Renal cortical epithelial cell (primary cell): ENCODE measurements at places on chromosomes 1 and 21. TPM values are rescaled to one million over a fixed set of nuclear protein-coding genes. Genes with fewer than 3 reads are reported as not detected.

Gene GPR25
- total RNA-seq, result 0.10 TPM in 1 of 2 replicates, not detected in the other

Gene TAL1
- total RNA-seq, result 0.35 TPM in 2 replicates

Gene EPB41
- 18.8 and 22.5 TPM in 2 replicates for total RNA-seq

Gene ESPN
- total RNA-seq, result 0.25 TPM in 1 of 2 replicates, not detected in the other

Gene IGSF8
- 56.1 and 59.4 TPM in 2 replicates for total RNA-seq

Gene FAM177B
- not detected in 2 replicates for total RNA-seq

Gene ITLN2
- total RNA-seq, result not detected in 2 replicates

Gene CELA3B
- total RNA-seq, result not detected in 2 replicates

Gene F3
- 5.8 and 118 TPM in 2 replicates for total RNA-seq

Gene LINGO4
- under 0.01 TPM in 1 of 2 replicates, not detected in the other for total RNA-seq

Gene TENT5C
- 0.17 and 2.1 TPM in 2 replicates for total RNA-seq

Gene C1orf87
- 0.17 TPM in 1 of 2 replicates, not detected in the other for total RNA-seq

GRCh38 chr1:36739703-36740289 is 257.1 kb upstream of the CSF3R start:
- DNase-seq, result no peak

GRCh38 chr1:173353350-173353749 is 123.8 kb upstream of the PRDX6 start:
- no peak for DNase-seq

DNA sequence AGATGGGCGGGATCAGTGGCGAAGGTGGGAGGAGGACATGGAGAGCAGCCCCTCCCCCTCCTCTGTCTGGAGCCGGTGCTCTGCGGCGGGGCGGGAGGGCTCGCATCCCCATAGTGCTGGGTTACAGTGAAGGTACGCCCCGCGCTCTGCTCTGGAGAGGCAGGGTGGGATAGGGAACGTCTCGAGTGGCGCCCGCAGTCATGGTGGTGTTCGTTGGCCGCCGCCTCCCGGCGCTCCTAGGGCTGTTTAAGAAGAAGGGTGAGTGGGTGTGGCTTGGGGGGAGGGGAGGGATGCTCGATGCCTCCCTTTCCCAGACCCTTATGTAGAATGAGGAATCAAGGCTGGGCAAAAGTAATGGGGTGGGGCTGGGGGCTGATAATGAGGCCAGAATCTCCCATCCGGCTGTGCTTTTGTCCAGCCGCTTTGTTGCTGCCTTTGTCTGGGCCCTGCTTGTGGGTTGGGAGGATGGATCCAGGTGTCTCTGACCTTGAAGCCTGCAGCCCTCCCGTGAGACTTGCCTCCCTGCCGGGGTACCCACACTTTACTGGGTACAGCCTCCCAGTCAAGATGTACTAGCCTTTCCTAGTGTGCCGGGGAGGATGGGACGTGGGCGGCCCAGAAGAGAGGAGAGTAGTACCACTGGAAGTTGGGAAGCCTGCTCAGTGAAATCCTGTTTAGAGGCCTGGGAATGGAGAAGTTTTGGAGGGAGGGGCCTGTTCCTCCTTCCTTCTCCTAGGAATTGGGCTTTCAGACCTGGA is 51.4 kb downstream of the YARS1 start:
- no peak for DNase-seq

GRCh38 chr1:219523411-219523810 is 89.5 kb downstream of the ZC3H11B start:
- DNase-seq, result no peak

- DNase-seq, result no peak
Measured at GRCh38 chr1:31574749-31575368, 1.5 kb upstream of the TINAGL1 start.

DNA sequence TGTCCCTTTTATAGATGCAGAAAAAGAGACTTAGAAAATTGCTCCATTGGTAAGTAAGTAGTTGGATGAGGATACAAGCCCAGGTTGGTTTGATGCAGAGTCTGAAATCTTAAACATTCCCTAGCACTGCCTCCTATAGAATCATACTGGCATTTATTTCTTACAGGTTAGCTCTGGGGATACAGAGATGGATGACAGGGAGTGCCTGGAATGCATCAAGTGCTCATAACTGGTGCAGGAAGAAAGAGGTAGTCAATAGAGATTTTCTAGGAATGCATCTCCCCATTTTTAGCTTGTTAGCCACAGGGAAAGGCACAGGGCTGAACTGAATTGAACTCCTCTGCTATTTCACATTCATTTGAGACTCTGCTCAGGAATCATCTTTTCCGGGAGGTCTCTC is 269.0 kb upstream of the USP24 start:
- DNase-seq, result no peak

DNA sequence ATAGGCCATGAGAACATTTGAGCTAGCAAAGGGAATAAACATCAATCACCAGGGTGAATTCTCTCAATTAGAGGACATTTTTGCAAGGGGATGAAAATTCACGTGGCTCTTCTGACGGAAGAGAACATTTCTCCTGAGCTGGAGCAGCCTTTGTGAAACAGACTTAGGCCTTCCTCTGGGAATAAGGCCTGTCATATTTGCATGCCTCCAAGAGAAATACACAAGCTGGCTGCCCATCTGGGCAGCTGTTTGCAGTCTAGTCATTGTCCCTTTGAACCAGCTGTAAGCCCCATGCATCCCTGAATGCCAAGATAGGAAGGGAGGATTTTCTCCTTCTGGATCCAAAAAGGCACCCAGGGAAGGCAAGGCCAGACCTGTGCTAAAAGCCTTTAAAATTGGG is 5.5 kb downstream of the LEMD1 start:
- no peak for DNase-seq

GRCh38 chr1:74429580-74429979 is 82.8 kb downstream of the LRRC53 start:
- no peak for DNase-seq

DNA sequence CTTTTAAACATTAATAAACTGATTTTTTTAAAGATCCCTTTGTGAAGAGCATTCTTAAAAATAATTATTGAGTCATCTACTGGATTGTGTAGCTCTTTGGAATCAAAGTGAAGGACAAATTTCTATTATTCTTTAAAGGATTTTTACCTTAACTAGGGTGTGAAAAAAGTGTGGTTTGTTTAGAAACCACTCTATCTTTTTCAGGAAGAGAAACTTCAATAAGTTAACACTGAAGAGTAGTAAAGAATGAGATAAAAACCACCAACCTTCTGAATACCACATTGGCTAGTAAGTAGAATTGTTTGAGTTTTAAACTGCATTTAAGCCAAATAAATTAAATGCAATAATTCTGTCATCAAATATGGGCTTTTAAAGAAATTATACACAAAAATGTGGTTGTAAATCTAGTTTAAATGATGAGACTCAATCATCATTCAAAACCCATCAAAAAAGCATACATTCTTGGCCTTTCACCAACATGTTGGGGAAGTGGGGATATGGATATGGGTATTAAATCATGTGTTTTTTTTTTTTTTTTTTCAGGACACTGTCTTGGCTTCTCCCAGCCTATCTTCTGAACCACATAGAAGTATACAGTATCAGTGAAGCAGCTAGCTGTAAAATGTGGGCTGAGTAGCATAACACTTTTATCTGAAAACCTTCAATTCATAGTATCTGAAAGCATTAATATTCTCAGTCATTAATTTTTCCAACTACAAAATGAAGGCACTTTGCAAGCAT is 4.8 kb downstream of the S1PR1 start:
- no peak for DNase-seq

- no peak for DNase-seq
Measured at GRCh38 chr21:32237021-32237420, 41.8 kb downstream of the MIS18A start.

DNA sequence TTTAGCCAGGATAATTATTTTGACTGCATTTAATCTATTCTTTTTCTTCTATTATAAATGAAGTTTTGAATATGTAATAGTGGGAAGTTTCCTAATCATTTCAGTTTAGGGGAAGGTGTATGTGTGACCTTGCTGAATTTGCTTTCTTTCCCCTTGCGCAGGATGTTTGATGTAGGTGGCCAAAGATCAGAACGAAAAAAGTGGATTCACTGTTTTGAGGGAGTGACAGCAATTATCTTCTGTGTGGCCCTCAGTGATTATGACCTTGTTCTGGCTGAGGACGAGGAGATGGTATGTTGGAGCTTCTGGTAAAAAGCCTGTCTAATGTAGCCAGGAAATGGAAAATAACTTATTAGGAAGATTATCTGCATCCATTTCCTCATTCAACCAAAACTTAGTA is 33.4 kb downstream of the GNAT2 start:
- DNase-seq, result no peak

- no peak for DNase-seq
Measured at GRCh38 chr1:9181990-9182783, 52.4 kb upstream of the H6PD start.

GRCh38 chr1:200154069-200154767 is 126.7 kb downstream of the NR5A2 start:
- no peak for DNase-seq

- no peak for DNase-seq
Measured at GRCh38 chr1:201736707-201737320, 92.1 kb upstream of the IPO9 start.

GRCh38 chr1:57832612-57833011 is 408.8 kb upstream of the DAB1 start:
- no peak for DNase-seq

- no peak for DNase-seq
Measured at GRCh38 chr1:21496886-21497285, 12.3 kb upstream of the ALPL start.

DNA sequence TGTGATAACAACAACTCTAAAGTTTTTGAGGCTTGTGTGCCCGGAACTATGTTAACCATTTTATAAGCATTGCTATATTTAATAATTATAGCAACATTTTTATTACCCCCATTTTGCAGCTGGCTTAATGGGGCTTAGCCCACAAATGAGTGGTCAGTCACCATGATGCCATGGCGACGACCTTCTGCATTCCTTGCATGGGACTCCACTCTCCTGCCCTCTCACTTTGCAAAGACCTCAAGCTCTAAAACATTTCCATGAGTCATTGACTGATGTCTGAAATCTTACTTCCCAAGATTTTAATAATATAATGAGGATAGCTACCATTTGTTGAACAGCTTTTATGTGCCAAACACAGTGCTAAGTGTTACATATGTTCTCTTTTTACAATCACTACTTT is 15.4 kb downstream of the NGF start:
- peak; percentile 72 for DNase-seq

DNA sequence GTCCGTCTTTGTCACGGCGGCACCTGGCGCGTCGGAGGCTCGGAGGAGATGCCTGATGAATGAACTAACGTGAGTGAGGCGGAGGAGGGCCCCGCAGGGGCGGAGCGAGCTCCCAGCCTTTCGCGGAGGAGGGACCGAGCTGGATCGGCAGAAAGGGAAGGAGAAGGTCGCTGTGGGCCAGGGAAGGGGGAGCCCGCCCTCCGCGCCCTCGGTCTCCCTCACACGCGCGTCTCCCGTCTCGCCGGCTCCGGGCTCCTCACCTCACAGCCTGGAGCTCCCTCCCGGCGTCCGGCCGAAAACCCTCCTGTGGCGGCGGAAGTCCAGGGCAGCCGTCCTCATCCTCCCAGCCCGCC is 519 bp downstream of the ZNF496 start:
- peak; percentile 58 for DNase-seq

GRCh38 chr1:82179131-82179530 is 378.4 kb downstream of the ADGRL2 start:
- DNase-seq, result no peak

DNA sequence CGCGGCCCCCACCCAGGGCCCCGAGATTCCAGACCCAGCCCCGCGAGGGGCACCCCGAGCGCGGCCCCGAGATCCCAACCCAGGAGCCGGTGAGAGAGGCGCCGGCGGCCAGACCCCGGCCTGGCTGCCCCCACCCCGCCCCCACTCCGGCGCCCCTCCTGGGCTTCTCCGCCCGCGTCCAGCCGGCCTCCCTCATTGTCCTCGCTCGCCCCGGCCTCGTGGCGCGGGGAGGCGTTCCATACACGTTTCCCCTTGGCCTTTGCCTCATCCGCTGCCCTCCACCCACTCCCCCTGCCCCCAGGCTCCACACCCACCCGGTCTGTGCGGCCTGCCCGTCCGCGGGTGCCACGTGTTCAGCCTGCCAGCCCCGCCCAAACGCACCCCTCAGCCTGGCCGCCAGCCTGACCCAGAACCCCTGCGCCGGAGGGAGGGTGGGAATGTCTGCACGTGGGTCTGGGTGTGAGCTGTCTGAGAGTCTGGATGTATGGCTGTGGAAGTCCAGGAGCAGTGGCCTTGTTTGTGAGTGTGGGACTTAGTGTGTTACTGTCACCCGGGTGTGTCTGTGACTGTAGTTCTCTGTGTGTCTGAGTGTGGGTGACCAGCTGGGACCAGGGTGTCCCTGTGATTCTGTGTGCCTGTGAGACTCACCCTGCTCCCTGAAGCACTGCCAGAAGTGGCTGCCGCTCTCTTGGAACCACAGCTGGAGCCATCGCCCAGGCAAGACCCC is 681 bp downstream of the B4GALT2 start:
- DNase-seq, result no peak

DNA sequence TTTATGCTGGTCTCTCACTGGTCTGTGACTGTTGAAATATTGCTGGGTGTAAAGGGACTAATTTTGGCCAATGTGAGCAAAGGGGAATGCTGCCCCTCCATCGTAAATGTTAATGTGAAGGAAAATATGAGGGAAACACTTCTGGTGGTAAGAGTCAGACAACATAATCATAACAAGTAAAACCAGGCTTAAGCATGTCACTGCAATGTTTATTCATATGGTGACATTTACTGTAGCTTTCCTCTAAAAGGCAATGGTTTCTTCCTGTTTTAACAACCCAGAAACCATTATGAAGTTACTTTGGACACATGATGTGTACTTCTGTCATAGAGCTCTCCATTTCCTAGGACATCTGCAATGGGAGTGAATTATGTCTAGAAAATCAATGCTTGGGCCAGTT is 358.0 kb downstream of the LMO4 start:
- DNase-seq, result no peak

GRCh38 chr1:210291786-210292230 is 36.9 kb upstream of the HHAT start:
- no peak for DNase-seq

- peak; percentile 58 for DNase-seq
Measured at GRCh38 chr1:56773341-56774066, 45.7 kb downstream of the FYB2 start.

DNA sequence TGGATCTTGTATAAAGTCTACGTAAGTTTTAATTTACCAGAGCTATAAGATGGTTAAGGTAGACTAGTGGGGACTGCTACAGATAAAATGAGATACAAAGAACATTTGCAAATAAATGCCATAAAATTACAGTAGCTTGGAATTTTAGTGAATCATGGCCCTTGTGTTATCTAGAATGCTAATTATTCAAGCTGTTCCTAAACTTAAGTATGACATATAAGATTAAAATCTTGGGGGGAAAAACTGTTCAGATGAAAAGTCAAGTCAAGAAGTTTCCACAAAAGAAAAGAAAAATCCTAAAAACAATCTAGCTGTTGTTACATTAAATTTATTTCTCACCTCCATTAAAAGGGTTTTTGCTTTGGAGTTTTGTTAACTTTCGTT is 51.7 kb downstream of the SIM2 start:
- DNase-seq, result no peak
